Non-pigmented ciliary epithelial cell (primary cell): ENCODE measurements at places on chromosomes 16 and 17.

GRCh38 chr16:88622866-88623265 lies 15.5 kb upstream of the IL17C start:
- DNase-seq: no peak

GRCh38 chr17:10116267-10116666 lies 82.1 kb downstream of the GAS7 start:
- DNase-seq: no peak

DNA sequence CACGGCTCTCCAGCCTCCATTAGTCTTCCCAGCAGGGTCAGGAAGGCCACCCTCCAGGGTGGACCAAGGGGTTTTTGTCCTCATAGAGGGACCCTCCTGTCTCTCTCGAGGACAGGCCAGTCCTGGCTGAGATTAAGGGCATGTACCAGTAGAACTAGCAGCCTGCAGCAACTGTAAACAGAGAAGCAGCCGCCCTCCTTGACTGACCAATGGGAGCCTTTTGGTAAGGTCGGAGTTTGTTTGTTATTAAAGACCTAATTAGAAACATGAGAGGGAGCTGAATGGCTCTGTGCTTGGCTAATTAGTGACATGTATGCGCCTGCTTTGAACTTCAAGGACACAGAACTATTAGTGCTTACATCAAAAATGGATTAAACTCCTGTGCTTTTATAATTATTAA lies 80.0 kb downstream of the CCDC182 start:
- DNase-seq: no peak

DNA sequence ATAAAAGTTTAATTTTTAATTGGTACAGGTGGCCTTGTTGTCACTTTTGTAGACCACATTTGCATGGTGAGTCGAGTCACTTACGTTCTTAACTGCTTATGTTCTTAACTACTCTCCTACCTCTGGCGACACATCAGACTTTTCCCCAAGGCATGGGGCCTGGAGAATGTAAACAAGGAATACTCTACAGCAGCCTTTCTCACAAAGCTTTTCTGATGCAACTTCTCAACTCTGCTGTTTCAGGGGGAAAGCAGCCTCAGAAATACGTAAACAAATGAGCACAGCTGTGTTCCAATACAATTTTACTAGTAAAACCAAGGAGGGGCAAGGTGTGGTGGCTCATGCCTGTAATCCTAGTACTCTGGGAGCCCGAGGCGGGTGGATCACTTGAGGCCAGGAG lies 6.9 kb downstream of the KARS1 start:
- no peak for DNase-seq

DNA sequence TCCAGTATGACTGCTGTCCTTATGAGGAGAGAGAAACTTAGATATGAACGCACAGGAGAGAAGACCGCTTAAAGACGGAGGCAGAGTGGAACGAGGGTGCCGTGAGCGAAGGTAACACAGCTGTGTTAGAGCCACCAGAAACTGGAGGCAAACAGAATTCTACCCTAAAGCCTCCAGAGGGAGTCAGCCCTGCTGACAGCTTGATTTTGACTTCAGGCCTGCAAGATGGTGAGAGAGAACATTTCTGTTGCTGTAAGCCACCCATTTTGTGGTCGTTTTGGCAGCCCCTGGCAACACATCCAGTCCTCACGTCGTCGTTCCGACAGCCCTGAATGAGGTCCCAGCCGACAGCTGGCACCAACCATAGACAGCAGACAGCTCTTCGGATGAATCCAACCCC lies 2.8 kb upstream of the SPATA2L start:
- no peak for DNase-seq

DNA sequence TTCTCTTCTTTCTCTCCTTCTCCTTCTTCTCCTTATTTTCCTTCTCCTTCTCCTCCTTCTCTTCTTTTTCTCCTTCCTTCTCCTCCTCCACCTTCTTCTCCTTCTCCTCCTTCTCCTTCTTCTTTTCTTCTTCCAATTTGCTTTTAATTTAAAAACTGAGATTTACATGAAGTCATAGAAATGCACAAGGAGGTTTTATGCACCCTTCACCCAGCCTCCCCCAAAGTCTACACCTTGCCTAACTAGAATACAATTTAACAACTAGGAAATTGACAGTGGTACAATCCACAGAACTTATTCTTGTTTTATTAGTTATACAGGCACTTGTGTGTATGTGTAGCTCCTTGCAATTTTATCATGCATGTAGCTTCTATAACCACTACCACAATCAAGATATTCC lies 826.7 kb downstream of the KCNJ2 start:
- no peak for DNase-seq

DNA sequence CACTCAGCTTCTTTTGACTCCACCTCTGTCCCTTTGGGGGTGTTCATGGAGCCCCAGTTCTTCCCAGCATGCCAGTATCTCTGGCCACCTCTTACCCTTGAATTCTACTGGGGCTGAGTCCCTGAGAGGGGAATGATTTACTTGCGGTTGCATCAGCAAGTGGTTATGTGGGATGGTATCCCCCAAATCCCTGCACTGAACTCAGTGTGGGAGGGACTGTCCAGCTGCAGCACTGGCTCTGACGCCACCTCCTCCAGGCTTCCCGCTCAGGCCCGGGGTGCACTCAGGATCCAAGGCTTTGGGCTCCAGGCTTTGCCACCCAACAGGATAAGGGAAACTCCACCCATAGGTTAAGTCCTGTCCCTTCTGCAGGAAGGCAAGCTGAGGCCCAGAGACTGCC lies 21.1 kb upstream of the BRD7 start:
- DNase-seq: no peak

GRCh38 chr16:56662357-56663354 lies 4.9 kb downstream of the MT1F start:
- DNase-seq: no peak

DNA sequence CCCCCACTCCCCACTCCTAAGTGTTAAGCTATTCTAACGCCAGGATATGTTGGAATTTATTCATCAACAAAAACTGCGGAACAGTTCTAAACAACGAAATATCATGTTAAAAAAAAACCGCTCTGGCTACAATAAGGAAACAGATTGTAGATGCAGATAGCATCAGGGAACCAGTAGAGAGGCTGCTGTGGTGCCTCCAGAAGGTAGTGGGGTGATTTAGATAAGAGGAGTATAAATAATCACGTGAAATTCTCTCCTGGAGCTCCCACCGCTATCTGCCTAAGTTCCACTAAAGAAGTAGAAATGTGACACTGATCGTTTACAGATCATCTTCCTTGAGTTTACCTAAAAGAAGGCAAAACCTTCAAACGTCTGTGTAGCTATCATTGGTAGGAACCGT lies 8.0 kb downstream of the AHSP start:
- DNase-seq: no peak

- DNase-seq: no peak
These were observed 5.1 kb upstream of the SLC7A6 start for GRCh38 chr16:68259007-68259825.

DNA sequence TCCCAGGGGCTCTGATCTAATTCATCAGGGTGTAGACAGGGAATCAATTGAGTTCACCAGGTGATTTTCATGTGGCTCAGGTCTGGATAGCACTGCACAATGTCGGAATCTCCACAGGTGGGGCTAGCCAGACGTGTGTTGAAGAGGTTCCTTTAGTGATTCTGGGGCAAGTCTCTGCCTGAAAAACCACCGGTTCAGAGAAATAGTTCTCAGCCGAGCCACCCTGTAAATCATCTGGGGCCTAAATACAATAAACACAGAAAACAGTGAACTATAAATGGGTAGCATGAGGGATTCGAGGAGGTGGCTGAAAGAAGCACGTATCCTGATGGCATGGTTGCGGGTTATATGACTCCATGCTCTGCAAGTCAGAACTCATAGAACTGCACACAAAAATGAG lies 21.3 kb downstream of the ASPA start:
- DNase-seq: no peak

DNA sequence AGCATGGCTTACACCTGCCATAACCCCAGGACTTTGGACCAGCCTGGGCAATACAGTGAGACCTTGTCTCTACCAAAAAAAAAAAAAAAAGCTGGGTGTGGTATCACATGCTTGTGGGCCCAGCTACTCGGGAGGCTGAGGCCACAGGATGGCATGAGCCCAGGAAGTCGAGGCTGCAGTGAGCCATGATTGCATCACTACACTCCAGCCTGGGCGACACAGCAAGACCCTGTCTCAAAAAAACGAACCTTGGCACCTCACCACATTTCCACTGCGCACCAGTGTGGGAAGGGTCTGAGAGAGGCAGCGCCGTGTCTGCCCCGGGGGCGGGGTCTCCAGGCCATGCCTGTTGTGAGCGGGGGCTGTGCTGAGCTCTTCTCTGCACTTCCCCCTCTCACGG lies 6.3 kb downstream of the ACSF3 start:
- no peak for DNase-seq

DNA sequence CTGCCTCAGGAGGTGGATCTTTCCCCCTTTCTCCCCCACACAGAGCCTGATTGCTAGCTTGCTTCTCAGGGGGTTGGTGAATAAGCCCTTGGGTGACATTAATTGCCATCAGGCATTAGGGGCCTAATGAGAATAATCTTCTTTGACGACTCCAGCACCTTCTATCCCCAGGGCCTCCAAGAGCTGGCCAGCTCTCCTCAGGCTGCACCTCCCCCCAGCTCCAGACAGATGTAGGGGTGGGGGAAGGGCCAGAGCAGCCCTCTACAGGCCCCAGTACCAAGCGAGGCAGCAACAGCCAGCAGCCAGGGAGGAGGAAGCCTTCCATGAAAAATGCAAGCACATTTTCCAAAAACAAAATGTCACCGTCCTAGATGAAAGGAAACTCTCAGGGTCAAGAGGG lies 1.4 kb upstream of the TMEM132E start:
- DNase-seq: no peak
